Gastroesophageal sphincter (tissue), 4 donors: ENCODE measurements at places on chromosomes 2 and 18. TPM values are rescaled to one million over a fixed set of nuclear protein-coding genes. Genes with fewer than 3 reads are reported as not detected.

GRCh38 chr2:118881490-118882129 lies 34.2 kb upstream of the EN1 start:
- peak; percentile 57 for ATAC-seq

- no peak for ATAC-seq
Measured at GRCh38 chr2:192236136-192236535, 41.4 kb upstream of the TMEFF2 start.

- ATAC-seq = no peak
Measured at GRCh38 chr2:107645586-107645985, 181.1 kb upstream of the RGPD4 start.

DNA sequence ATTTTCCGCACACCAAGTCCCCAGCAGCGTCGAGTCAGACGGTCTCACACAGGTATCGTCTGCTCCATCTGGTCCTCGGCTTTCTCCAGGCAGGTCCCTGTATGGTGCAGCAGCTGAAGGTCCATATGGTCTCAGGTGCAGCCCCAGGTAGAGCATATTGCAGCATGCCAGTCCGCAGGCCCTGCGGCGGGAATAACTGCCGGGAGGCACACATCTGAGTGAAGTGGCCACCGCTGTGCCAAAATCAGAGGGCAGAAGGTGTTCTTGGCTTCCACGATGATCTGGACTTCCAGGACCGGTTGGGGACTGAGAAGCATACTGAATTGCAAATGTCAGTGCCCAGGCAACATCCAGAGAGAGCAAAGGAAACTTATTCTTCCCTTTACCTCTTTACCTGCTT lies 320.3 kb downstream of the RNF144A start:
- no peak for ATAC-seq

DNA sequence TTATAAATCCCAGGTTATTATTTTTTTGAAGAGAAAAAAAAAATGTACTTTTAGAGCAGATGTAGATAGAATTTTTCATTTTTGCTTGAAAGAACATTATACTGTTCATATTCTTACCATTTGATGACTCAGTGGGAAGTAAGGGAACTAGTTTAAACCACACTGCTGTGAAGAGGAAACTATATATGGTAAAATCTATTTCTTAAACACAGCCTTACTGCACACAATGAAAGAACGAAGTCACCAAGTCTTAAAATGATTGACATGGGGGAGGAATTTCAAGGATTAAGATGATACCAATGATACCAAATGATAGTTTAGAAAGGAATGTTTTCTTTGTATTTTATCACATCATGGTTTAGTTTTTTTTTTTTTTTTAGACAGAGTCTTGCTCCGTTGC lies 5.0 kb downstream of the ACTR2 start:
- ATAC-seq = no peak

- no peak for ATAC-seq
Measured at GRCh38 chr2:85253890-85254289, 73.9 kb downstream of the TGOLN2 start.

- no peak for ATAC-seq
Measured at GRCh38 chr2:176636401-176636800, 367.2 kb downstream of the MTX2 start.

- ATAC-seq = no peak
Measured at GRCh38 chr18:26802330-26803200, 62.9 kb downstream of the AQP4 start.

DNA sequence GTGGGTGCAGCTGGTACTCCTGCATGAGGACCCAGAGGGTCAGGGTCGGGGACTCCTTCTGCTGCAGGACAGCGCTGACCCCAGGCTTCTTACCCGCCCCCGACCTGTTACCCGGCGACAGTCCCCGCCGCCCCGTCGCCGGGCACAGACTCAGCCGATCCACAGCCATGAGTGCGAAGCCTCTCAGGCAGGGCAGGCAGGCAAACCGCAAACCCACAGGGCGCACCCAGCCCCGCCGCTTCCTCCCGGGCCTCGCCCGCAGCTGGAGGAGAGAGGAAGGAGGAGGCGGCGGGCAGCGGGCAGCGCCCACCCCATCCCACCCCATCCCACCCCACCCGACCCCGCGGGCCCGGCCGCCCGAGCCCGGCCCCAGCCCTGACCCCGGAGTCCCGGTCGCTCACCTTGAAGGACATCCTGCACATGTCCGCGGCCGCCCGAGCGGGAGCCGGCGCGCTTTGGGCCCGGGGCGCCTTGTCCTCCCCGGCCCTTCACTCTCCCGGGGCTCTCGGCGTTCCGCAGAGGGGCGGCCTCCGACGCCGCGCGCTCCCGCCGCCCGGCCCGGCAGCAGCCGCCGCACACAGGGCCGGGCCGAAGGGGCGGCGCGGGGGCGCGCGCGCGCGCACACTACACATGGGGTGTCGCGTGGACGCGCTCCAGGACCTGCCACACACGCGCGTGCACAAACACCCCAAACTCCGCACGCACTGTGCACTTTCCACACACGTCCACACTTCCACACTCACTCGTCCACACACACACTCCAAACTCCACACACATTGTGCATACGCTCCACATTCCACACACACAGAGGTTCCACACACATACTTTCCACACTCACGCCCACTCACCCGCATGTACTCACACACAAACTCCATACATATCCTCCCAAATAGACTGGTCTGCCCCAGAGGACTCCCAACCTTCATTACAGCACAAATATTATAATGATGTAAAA lies at the start of gene ANKRD29:
ANKRD29 (minus strand) TSS at position 603 of the 955 bp plus-strand sequence; CDS start at position 422, 181 bp downstream.
- ATAC-seq = peak; percentile 66

DNA sequence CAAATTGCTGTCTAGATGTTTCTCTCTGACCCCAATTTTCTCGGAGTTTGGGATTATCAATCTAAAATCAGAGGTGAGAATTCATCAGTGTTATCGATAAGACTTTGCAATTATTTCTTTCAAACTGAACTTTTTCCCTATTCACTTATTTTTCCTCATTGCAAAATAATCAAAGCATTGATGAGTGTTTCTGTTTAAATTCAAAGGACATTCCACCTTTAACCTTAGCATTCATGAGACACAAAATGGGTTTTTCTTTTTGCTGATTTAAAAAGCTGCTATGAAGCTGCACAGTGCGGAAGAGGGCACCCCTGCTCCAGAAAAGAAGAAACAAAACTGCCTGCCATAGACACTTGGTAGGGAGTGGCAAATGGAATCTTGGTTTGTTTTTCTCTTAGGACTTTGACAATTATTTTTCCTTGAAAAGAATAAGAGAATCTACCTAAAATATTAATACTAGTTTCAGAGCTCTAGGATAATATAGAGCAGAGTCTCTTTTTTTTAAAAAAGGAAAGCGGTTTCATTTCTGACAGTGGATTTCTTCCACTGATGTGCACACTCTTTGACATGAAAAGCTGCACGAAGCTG lies 203.4 kb downstream of the TGIF1 start:
- ATAC-seq = no peak

GRCh38 chr2:197760293-197760657 lies 24.8 kb downstream of the BOLL start:
- no peak for ATAC-seq

- no peak for ATAC-seq
Measured at GRCh38 chr2:212361174-212361756, 177.3 kb downstream of the ERBB4 start.

DNA sequence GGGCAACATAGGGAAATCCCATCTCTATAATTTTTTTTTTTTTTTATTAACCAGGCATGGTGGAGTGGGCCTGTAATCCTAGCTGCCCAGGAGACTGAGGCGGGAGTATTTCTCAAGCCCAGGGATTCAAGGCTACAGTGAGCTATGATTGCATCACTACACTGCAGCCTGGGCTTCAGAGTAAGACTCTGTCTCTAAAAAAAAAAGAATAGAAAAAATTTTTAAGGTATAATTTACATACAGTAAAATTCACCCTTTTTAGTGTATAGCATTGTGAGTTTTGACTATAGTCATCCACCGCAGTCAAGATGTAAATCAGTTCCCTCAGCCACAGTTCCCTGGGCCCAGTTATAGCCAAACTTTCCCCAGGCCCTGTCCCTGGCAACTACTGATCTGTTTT lies 57.1 kb upstream of the MSH6 start:
- ATAC-seq = no peak

- no peak for ATAC-seq
Measured at GRCh38 chr18:56224669-56225561, 413.5 kb downstream of the TXNL1 start.

The METTL4 gene
- total RNA-seq = 4.2 TPM

The SERPINE2 gene
- total RNA-seq = 130 TPM

The LRRC30 gene
- total RNA-seq = not detected

The GCFC2 gene
- 14.2 TPM for total RNA-seq

The ACMSD gene
- not detected for total RNA-seq

The CCDC150 gene
- total RNA-seq = not detected
